Mesangial cell (primary cell): ENCODE measurements at places on chromosomes 7 and 10. TPM values are rescaled to one million over a fixed set of nuclear protein-coding genes. Genes with fewer than 3 reads are reported as not detected.

ERVW-1 gene
- total RNA-seq, result not detected in 2 replicates

MYL10 gene
- total RNA-seq, result not detected in 2 replicates

HTR7 gene
- 0.13 and 0.49 TPM in 2 replicates for total RNA-seq

GLRX3 gene
- total RNA-seq, result 55.4 and 96.1 TPM in 2 replicates

SLC16A12 gene
- 2.8 and 4.4 TPM in 2 replicates for total RNA-seq

SFRP4 gene
- 0.33 and 27.4 TPM in 2 replicates for total RNA-seq

TMEM184A gene
- 4.1 and 4.4 TPM in 2 replicates for total RNA-seq

AKR1C8 gene
- not detected in 2 replicates for total RNA-seq

MAP3K8 gene
- 1.8 and 4.1 TPM in 2 replicates for total RNA-seq

ACTL6B gene
- not detected in 2 replicates for total RNA-seq

HNRNPF gene
- 174 and 213 TPM in 2 replicates for total RNA-seq

COL28A1 gene
- 0.16 and 0.38 TPM in 2 replicates for total RNA-seq

VSTM2A gene
- total RNA-seq, result not detected in 2 replicates

CD36 gene
- 0.13 TPM in 1 of 2 replicates, not detected in the other for total RNA-seq

THSD7A gene
- 0.16 and 1.4 TPM in 2 replicates for total RNA-seq

ECHDC3 gene
- total RNA-seq, result 22.2 and 26.7 TPM in 2 replicates

FANK1 gene
- 1.8 and 2.9 TPM in 2 replicates for total RNA-seq

MSMB gene
- not detected in 2 replicates for total RNA-seq

MACC1 gene
- total RNA-seq, result 0.16 and 0.38 TPM in 2 replicates

WEE2 gene
- not detected in 2 replicates for total RNA-seq

SPAG6 gene
- 0.63 TPM in 1 of 2 replicates, not detected in the other for total RNA-seq

OR2F2 gene
- not detected in 2 replicates for total RNA-seq

SPOCK2 gene
- total RNA-seq, result 17.8 and 103 TPM in 2 replicates

XRCC2 gene
- 0.38 and 4.9 TPM in 2 replicates for total RNA-seq

NFE2L3 gene
- total RNA-seq, result 25.9 and 34.5 TPM in 2 replicates

PDE6C gene
- not detected in 2 replicates for total RNA-seq

SLC18A3 gene
- total RNA-seq, result under 0.01 and 0.13 TPM in 2 replicates

RBP4 gene
- total RNA-seq, result 0.49 and 0.63 TPM in 2 replicates

SFRP5 gene
- 0.16 and 3.0 TPM in 2 replicates for total RNA-seq

JCAD gene
- 8.4 and 9.0 TPM in 2 replicates for total RNA-seq

AMZ1 gene
- 1.3 and 2.7 TPM in 2 replicates for total RNA-seq

CDH23 gene
- under 0.01 and 0.13 TPM in 2 replicates for total RNA-seq

DMBT1 gene
- under 0.01 and 0.13 TPM in 2 replicates for total RNA-seq

DPP6 gene
- total RNA-seq, result 0.25 TPM in 1 of 2 replicates, not detected in the other

DENND10 gene
- 28.7 and 39.6 TPM in 2 replicates for total RNA-seq

SHTN1 gene
- total RNA-seq, result 6.2 and 8.7 TPM in 2 replicates

SPDYE2B gene
- total RNA-seq, result not detected in 2 replicates

CPVL gene
- total RNA-seq, result 4.1 and 10.3 TPM in 2 replicates

PRKAG2 gene
- 23.8 and 26.6 TPM in 2 replicates for total RNA-seq

HIPK2 gene
- 73.8 and 200 TPM in 2 replicates for total RNA-seq

GPER1 gene
- 2.6 and 2.9 TPM in 2 replicates for total RNA-seq

MYOZ1 gene
- 0.89 TPM in 1 of 2 replicates, not detected in the other for total RNA-seq

SYPL1 gene
- total RNA-seq, result 39.9 and 40.2 TPM in 2 replicates

PTF1A gene
- total RNA-seq, result not detected in 2 replicates

SEC31B gene
- 2.3 and 3.3 TPM in 2 replicates for total RNA-seq

CPXM2 gene
- total RNA-seq, result under 0.01 and 0.16 TPM in 2 replicates

NUTM2E gene
- under 0.01 TPM in 1 of 2 replicates, not detected in the other for total RNA-seq

STAG3 gene
- 0.25 and 0.33 TPM in 2 replicates for total RNA-seq

UNCX gene
- total RNA-seq, result not detected in 2 replicates

OPN4 gene
- not detected in 2 replicates for total RNA-seq

CYP3A4 gene
- under 0.01 TPM in 1 of 2 replicates, not detected in the other for total RNA-seq

LRGUK gene
- total RNA-seq, result 0.13 and 0.16 TPM in 2 replicates

RPEL1 gene
- total RNA-seq, result not detected in 2 replicates
